ENCODE measurements at places on chromosomes 7 and 10.

- peak; percentile 46 for DNase-seq
These were observed 90.6 kb downstream of the ARID5B start for GRCh38 chr10:61992059-61992460.

- DNase-seq, result peak; percentile 96
These were observed at the start of the genes EXOSC1 and ZDHHC16 for GRCh38 chr10:97445722-97446639. EXOSC1 (minus strand) TSS chr10:97446006; CDS start chr10:97445985, 21 bp downstream. ZDHHC16 (plus strand) TSS chr10:97446175; CDS start chr10:97451676, 5,501 bp downstream.

GRCh38 chr10:11835704-11836103 is 12.5 kb downstream of the PROSER2 start:
- DNase-seq, result no peak

DNA sequence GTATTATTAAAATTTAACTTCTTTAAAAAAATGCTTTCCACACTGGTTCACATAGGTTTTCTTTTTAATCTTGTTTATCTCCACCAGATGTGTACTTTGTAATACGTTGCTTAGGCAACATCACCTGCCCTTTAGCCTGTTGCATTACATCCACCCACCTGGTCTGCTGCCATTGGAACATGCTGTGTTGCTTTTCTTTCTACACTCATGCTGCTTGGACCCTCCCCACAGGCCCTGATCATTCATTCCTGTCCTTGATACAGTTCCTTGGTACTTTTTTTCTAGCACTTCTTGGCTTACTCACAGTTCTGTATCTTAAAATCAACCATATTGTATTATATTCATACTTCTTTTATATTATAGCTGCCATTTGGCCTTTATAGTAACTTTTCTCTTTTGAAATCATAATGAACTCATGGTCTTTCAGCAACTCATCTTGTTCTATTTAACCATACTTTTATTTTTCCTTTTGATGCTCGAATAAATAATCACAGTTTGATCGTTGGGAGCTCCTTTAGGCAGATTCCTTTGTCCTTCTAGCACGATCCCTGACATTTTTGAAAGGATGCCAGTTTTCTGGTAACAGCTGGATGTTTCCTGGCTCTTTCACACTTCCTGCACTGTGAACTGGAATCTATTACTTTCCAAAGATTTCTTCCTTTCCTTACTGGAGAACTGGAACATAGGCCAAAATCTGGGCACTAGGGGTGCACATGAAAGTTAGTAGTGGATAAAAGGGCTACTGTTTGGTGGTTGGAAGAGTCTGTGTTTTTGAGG is 125.1 kb downstream of the CDK14 start:
- peak; percentile 63 for DNase-seq

GRCh38 chr7:129231666-129232065 is 6.8 kb downstream of the AHCYL2 start:
- no peak for DNase-seq
